ENCODE measurements at places on chromosomes 7 and 10.

DNA sequence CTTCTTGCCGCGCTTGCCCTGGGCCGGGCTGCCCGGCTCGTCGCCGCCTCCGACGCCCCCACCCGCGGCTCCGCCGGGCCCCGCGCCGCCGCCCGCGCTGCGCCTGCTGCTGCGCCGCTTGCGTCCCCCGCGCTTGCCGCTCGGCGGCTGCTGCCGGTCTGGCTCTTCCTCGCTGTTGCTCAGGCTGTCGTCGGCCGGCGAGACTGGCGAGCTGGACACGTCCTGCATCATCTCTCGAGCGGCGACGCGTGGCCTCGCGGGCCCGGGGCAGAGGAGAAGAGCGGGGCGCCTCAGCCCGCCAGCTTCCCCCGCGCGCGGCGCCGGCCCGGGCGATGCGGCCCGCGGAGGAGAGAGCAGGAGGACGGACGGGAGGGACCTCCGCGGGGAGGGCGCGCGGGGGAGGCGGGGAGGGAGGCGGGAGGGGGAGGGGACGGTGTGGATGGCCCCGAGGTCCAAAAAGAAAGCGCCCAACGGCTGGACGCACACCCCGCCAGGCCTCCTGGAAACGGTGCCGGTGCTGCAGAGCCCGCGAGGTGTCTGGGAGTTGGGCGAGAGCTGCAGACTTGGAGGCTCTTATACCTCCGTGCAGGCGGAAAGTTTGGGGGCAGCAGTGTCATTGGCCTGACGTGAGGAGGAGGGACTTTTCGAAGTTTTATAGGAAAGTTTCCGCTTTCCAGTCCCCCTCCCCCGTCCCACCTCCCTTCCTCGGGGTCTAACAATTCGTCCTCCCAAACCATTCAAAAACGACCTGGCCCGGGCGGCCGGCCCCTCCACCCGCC lies at the start of gene TWIST1:
Gene TWIST1, minus strand, starts transcription at position 546 of the 779 bp plus-strand sequence. Its CDS starts 315 bp downstream, at position 231.
- no peak for DNase-seq

- DNase-seq, result no peak
Measured at GRCh38 chr7:38846280-38846679, 62.7 kb downstream of the VPS41 start.

- no peak for DNase-seq
Measured at GRCh38 chr7:53744403-53744760, 708.9 kb downstream of the POM121L12 start.

DNA sequence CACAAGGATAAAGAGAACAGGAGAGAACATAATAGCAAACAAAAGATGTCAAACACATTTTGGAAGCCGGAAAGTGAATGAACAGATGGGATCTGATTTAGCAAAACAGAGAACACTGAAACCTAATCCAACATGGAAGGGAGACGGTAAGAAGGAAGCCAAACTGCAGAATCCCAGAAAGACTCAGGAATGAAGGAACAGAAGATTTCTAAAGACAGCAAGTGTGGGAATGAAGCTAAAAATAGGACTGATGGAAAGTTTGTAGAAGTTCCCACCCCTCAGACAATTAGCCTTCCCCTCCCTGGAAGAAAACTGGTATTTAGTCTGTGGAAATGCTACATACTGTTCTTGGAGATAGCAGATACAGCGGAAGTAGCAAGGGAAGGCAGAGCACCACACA lies 40.8 kb downstream of the SLC16A12 start:
- DNase-seq, result no peak

- DNase-seq, result no peak
Measured at GRCh38 chr10:32516567-32517495, 70.9 kb downstream of the CCDC7 start.
